ENCODE measurements at places on chromosomes 6 and 20.

DNA sequence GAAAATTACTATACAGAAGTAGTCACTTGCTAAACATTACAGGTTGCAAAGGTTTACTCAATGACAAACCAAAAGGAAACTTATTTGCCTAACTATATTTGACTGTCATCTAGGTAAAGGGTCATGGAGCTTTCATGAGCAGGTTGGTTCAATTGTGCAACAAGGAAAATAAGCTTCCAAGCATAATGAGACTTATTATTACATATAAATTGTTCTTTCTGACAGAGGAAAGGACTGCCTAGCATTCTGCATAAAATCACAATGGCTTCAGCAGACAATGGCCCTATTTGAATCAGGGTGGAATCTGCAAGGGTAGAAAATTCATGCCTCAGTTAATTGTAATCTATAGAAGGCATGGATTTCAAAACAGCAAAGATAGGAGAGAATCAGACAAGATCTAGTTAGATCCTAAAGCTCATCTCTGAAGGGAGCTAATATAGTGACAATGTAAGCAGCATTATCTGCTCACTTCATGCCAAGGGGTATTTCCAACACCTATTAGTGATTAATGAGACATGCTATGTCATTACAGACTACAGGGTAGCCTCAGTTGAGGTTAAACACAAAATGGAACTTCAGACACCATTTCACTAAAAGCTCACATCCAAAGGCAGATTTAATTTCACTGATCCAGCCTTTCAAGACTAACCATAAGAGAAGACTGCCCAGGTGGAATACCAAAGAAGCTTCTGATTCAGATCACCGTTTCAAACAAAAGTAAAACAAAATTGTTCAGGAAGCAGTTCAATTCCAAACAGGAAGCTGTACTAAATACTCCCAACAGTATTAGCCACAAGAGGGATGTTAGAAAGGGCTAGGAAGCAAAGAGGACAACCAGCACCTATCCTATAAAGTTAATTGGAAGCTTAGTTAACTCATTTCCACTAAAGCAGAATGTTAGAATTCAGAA is 8.5 kb downstream of the STAU1 start:
- DNase-seq, result no peak

GRCh38 chr20:14444106-14444505 is 106.7 kb upstream of the FLRT3 start:
- DNase-seq, result no peak

DNA sequence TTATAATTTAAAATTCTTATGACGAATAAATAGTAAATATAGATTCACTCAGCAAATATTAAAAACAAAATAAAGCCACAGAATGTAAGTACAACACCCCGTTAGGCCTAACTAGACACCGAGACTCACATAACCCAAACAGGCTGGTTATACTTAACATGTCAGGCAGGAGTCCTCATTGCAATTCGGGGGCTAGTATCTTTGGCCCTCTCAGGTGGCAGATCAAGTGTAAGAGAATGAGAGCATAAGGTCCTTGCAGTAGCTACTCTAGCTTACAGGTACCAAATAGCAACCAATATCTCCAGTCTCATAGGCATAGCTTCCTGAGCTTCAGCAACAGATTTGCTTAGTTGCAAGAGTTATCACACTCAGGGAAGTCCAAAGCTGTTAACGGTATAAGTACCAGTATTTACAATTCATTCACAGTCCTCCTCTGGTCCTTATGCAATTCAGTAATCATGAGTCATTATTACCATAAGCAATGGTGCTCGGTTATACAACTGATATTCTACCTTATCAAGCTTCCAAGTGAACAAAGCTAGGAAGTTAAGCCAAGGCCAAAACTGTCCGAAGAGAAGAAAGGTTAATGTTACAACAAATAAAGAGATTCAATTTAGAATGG is 20.1 kb downstream of the REV3L start:
- DNase-seq, result no peak

DNA sequence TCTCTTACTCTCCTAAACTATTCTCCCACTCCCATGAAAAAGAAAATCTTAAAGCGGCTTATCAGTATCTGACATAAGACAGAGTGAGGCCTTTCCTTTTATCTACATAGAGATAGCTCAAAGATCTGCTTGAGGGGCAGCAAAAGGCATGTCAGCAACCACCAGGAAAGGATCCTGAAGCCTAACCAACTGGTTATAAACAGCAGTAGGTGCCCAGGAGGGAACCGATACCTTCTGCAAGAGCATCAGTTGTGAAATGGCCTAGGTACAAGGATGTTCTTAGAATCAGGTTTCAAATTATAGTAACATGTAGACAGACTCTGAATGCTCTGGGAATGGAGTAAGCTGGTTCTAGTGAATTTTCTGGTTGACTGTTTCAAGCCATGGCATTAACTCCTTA is 21.4 kb downstream of the JARID2 start:
- no peak for DNase-seq

DNA sequence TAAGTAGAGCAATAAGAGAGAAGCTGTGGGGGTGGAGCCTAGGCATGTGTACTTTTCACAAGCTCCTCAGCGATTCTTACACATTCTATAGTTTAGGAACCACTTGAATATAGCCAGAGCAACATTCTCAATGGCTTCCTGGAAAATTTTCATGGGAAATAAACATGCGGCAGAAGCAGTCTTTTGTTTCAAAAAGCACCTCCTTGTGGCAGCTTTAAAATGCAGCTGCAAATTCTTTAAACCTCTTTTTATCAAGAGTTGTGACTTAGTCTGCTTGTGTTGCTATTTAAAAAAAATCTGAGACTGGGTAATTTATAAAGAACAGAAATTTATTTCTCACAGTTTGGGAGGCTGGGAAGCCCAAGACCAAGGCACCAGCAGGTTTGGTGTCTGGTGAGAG is 23.8 kb downstream of the NKX2-2 start:
- no peak for DNase-seq

All from central memory CD4-positive, alpha-beta T cell (primary cell).